ENCODE measurements at places on chromosomes 7 and 10. TPM values are rescaled to one million over a fixed set of nuclear protein-coding genes. Genes with fewer than 3 reads are reported as not detected.

GRCh38 chr10:49745756-49746155 is 16.4 kb downstream of the OGDHL start:
- DNase-seq: no peak

Gene COPG2
- 39.2 TPM for total RNA-seq

Gene GNAT3
- not detected for total RNA-seq

- DNase-seq: no peak
Observed at GRCh38 chr10:88923520-88923919, 29.1 kb downstream of the ACTA2 start.

Gene NEUROD6
- total RNA-seq: not detected

DNA sequence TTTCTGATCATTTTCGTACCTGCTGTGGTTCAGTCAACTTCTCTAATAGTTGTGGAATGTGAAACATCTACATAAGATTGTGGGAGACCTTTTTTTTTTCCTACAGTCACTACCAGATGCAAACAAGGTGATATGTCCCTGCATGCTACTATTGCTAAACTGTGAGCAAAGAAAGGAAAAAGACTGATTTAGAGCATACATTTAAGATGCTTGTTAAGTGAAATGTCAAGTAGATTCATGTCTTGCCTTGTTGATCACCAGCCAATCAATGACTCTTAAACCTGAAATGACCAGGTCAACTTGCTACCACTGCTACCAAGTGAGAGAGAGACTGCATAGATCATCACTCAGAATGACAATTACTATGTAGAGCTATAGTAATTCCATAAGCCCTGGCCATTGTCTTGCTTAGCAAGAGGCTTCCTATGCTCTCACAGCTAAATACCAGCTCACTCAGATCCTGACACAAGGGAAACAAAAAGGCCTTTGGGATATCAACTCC is 84.3 kb upstream of the SKAP2 start:
- DNase-seq: no peak

Gene GPR22
- total RNA-seq: not detected

DNA sequence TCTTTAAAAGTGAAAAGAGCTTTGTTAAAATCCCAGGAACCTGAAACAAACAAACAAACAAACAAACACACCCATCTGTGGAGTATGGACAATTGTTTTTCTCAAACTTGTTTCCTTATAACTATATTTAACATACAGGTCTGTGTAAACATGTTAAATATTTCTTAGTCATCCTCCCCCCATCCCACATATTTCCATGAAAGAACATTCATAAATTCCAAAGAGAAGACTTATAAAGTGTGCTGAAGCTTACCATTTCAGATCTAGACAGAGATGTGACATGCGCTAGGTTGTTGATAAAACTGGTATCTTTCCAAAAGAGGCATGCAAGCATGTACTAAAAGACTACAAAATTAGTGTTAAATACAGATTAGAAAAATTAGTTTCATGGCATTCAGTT is 6.5 kb downstream of the FKBP14 start:
- DNase-seq: no peak

- no peak for DNase-seq
Observed at GRCh38 chr10:87794285-87794684, 23.7 kb downstream of the ATAD1 start.

DNA sequence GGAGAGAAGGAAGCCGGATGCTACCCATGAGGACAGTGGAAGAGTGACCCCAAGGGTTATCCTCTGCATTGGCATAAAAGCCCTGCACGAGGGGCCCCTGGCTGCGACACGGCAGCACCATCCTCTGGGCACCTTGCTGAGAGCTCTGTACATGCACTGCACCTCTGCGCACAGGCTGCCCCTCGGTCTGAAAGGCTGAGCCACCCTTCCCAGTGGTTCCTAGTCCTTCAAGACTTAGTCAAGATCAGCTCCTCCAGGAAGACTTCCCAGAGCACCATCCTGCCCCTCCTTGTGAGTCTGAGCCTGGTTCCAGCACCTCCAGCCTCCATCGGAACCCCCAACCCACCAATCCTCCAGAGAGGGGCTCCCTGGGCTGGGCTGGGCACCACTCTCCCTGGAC is 37.9 kb upstream of the CNPY1 start:
- DNase-seq: no peak

Gene CPA1
- total RNA-seq: not detected

- DNase-seq: peak; percentile 82
Observed at GRCh38 chr7:130896898-130897514, 163.0 kb upstream of the KLF14 start.

GRCh38 chr10:96053985-96054384 is 10.6 kb downstream of the CCNJ start:
- no peak for DNase-seq

DNA sequence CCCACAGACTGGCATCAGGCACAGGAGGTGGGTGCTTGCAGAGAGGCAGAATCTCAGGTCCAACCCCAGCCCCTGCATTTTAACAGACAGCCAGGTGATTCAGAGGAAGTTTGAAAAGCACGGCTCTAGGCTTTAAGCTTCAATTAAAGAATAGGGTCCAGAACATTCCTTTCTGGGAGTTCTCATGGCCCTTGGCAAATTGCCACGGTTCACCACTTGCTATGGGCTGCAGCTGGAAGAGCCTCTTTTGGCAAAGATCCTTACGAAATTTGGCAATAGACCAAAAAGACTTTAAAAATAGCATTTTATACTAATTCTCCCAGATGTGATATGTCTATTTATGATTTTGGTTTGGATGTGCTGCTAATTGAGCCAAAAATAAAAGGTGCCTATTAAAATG is 148.1 kb downstream of the ITGA8 start:
- peak; percentile 23 for DNase-seq

GRCh38 chr7:41051535-41051934 is 651.4 kb downstream of the INHBA start:
- no peak for DNase-seq

GRCh38 chr10:17241611-17242333 is 13.7 kb downstream of the VIM start:
- no peak for DNase-seq

- DNase-seq: no peak
Observed at GRCh38 chr10:113486531-113486930, 66.3 kb upstream of the HABP2 start.

- no peak for DNase-seq
Observed at GRCh38 chr7:126052229-126052628, 1122.6 kb upstream of the POT1 start.

- no peak for DNase-seq
Observed at GRCh38 chr7:23072922-23073321, 32.7 kb upstream of the KLHL7 start.

Gene SLC18A3
- total RNA-seq: not detected

- no peak for DNase-seq
Observed at GRCh38 chr10:110717781-110718589, 73.8 kb downstream of the RBM20 start.

Gene XRCC2
- 6.8 TPM for total RNA-seq

DNA sequence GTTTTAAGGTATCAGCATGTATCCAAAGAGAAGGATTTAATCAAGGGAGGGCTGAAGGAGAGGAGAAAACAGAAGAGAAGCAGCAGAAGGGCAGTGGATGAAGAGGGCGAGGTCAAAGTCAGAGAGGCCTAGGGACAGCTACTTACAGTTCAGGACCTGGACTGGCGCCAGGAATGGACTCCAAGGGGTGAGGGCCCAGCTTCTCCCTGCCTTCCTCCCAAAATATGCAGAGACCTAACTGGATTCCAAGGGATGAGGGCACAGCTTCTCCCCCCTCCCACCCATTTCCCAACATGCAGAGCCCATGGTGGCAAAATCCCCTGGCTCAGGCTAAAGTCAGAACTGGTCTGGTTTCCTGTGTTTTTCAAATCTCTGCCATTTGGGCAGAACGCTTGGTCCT is 3.4 kb upstream of the TCF7L2 start:
- DNase-seq: no peak

Gene TAF3
- 2.0 TPM for total RNA-seq

Gene CRYGN
- total RNA-seq: not detected

- DNase-seq: peak; percentile 65
Observed at GRCh38 chr7:100799037-100799896, 28.1 kb downstream of the EPHB4 start.

DNA sequence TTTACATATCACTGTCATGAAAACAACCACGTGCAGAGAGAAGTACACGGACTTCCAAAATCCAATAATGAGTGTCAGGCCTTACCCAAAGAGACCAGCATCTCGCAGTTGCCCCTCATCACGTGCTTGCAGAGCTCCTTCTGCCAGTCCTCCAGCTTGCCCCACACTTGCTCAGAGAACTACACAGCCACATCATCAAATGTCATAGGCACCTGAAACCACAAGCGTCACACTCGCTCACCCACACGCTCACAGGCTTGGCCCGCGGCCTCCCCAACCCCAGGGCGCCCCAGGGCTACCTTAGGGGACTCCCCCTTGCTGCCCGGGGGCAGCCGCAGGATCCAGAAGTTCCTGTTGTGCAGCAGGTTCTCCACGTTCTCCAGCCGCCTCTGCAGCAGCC is 123.4 kb upstream of the ZNF746 start:
- DNase-seq: no peak

- peak; percentile 89 for DNase-seq
Observed at GRCh38 chr7:34837316-34837715, 179.3 kb downstream of the NPSR1 start.

GRCh38 chr10:36188461-36188860 is 546.4 kb upstream of the FZD8 start:
- no peak for DNase-seq

Gene TCF7L2
- total RNA-seq: 3.3 TPM

DNA sequence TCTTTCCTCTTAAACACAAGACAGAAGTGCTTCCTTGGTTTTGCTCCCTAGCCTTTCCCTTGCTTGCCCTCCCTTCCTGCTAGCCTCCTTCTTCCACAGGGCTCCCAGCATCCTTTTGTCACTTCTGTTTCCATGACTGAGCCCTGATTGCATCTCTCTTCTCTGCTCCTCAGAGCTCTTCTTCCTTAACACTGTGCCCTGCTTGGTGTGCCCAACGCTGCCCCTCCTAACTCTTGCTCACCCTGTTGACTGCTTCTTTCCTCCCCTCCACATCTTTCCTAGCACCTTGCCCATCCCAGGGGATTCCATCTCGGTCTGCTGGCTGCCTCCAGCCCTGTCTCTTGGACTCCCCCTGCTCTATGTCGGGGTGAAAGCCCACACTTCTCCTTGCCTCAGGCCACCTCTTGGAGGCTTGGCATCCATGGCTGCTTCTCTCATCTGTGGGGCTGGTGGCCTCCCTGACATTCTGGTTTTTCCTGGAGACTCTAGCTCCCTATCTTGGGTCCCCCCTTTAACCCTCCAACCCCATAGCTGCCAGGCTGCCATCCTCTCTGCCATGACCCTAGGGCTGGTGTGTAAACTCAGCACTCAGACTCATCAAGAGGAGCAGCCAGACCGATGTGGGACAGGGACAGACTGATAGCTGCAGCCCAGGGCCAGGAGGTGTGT is 5.8 kb downstream of the IGFBP1 start:
- no peak for DNase-seq

Gene FZD8
- total RNA-seq: 1.6 TPM

Gene TMEM273
- total RNA-seq: 5.2 TPM

DNA sequence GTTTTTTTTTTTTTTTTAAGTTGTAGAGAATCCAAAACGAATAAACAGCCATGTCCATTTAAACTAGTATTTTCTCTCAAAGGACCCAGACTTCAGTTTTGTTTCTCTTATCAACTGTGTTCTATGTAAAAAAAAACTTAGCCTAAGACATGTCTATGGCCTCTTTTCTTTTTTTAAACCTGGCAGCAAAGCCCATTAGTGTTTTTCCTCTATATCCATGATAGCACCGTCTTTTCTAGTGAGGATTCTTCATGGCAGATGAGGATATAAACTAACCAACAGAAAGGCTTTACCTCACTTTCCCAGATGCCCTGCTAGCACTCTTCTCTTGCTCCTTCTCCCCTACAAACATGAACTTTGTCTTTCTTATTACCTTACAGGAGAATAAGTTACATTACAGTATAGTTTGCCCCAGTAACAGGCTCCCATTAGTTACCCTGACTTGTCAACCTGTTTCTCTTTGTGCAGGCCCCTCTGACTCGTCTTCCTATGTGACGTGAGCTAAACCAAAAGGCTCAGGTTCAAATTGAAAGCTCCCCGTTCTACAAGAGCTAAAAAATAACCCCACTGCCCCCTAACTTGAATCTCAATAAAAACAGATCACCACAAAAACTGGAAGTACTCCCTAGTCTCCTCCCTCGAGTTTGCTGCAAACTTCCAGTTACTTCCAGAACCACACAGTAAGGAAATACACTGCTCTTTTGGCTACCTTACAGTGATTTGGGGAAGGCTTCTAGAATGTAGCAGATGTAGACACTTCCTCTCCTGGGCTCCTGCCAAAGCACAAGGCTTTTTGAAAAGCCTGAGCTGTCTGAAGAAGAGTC is 20.1 kb downstream of the P4HA1 start:
- no peak for DNase-seq

DNA sequence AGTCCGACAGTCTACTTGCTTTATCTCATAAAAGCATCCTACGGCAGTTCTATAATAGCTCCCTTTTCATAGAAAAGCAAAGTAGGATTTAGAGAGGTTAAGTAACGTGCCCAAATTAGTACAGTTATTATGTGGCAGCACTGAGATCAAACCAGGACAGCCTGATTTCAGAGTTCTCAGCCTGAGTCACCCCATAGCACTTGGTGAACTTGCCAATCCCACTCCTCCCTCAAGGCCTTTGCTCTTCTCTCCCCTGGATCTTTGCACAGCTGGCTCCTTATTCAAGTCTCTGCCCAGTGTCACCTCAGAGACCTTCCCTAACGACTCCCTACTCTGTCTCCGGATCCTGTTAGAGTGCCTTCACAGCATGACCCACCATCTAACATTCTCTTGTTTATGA is 438.0 kb upstream of the NFE2L3 start:
- DNase-seq: no peak

DNA sequence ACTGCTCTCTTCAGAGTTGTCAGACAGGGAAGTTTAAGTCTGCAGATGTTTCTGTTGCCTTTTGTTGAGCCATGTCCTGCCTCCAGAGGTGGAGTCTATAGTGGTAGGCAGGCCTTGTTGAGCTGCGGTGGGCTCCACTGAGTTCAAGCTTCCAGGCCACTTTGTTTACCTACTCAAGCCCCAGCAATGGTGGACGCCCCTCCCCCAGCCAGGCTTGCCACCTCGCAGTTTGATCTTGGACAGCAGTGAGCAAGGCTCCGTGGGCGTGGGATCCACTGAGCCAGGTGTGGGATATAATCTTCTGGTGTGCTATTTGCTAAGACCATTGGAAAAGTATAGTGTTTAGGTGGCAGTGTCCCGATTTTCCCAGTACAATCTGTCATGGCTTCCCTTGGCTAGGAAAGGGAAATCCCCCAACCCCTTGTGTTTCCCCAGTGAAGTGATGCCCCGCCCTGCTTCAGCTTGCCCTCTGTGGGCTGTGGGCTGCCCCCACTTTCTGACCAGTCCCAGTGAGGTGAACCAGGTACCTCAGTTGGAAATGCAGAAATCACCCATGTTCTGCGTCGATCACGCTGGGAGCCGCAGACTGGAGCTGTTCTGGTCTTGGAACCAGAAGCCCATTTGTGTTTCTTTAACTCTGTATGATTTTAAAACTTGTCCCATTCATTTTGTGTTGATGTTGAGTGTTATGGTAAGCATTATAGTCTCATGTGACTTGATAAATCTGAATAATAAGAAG is 89.2 kb upstream of the CALCR start:
- DNase-seq: no peak
